ENCODE measurements at places on chromosomes 6 and 20.

DNA sequence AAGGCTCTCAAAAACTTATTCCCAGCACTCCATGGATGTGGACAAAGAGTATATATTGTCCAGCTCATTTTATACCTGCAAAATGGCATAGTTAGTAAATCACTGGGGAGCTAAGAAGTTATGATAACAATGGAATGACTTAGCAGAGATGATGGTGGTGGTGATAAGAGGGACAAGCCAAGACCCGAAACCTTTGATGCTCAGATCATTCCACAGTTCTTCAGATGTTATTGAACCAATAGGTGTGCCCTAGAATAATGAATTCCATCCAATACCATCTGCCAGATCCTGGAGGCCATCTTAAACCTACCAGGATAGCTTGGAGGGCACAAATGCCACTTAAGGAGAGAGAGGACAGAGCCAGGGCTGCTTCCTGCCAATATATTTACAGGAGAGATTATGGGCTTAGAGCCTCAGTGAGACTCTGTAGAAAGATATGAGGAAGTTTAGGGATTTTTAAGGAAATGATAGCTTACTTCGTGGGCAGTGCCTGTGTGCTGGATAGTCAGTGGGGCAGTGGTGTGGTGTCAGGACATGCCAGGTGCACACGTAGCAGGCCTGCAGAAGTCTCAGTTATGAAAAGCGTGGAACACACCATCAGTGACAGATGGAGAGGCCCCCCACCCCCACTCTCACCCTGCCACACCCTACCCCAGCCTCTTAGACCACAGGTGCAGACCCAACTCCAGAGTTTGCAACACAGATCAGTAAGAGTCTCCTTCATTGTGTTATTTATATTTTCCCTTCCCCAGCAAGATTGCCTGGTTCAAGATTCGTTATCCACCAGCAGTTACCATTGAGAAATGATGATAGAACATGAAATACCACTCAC is 209.7 kb upstream of the SUPT3H start:
- H3K4me3 ChIP-seq: peak overlapping the region; percentile 13
- DNase-seq: no peak
- peak overlapping the region; percentile 17 for H3K27ac ChIP-seq
- H3K36me3 ChIP-seq: no peaks in the 10 kb centered on the region

- DNase-seq: no peak
- no peaks in the 10 kb centered on the region for H3K36me3 ChIP-seq
- no peak overlapping the region for H3K27ac ChIP-seq
- no peak overlapping the region for H3K4me3 ChIP-seq
- no peaks in the 10 kb centered on the region for H3K27me3 ChIP-seq
Measured at GRCh38 chr20:15610787-15611186, 962.5 kb downstream of the KIF16B start.

DNA sequence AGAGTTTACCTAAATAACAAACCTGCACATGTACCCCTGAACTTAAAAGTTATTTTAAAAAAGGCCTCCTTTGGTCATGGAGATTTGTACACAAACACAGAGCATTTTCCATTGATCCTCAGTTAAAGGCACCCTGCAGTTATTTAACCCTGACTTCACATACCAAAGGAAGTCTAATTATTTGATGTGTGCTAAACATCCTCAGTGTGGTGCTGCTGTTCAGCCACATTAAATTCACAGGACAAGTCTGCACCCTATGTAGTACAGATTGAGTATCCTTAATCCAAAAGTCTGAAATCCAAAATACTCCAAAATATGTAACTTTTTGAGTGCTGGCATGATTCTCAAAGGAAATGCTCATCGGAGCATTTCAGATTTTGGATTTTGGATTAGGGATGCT is 21.4 kb downstream of the KCNQ5 start:
- no peak overlapping the region for H3K4me3 ChIP-seq
- H3K36me3 ChIP-seq: no peaks in the 10 kb centered on the region
- H3K4me1 ChIP-seq: no peaks in the 10 kb centered on the region
- DNase-seq: no peak
- no peak overlapping the region for H3K27ac ChIP-seq
- H3K27me3 ChIP-seq: no peaks in the 10 kb centered on the region

GRCh38 chr6:3746119-3746691 is 5.3 kb downstream of the PXDC1 start:
- no peak overlapping the region for H3K27ac ChIP-seq
- no peaks in the 10 kb centered on the region for H3K36me3 ChIP-seq
- H3K4me3 ChIP-seq: no peak overlapping the region
- H3K27me3 ChIP-seq: no peaks in the 10 kb centered on the region

DNA sequence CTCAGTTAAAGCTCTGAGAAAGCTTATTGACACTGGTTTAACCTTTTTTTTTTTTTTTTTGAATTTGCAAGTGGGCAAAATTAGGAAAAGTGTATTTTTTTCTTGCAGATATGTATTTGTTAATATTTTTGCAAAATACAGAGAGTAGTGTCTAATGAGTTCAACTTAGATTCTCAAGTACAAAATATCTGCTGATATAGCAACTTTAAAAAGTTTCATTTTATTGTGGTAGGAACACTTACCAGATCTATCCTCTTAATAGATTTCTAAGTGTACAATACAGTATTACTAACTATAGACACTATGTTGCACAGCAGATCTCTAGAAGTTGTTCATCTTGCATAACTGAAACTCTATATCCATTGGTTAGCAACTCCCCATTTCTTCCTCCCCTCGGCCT is 30.9 kb upstream of the HDDC2 start:
- H3K4me1 ChIP-seq: no peaks in the 10 kb centered on the region
- no peak for DNase-seq
- H3K27me3 ChIP-seq: peaks cover 4% of the 10 kb centered on the region
- no peak overlapping the region for H3K27ac ChIP-seq
- H3K36me3 ChIP-seq: no peaks in the 10 kb centered on the region

- no peaks in the 10 kb centered on the region for H3K4me1 ChIP-seq
- no peak overlapping the region for H3K27ac ChIP-seq
- H3K27me3 ChIP-seq: no peaks in the 10 kb centered on the region
- no peak overlapping the region for H3K4me3 ChIP-seq
Measured at GRCh38 chr6:132082421-132082820, 131.2 kb upstream of the CCN2 start.

DNA sequence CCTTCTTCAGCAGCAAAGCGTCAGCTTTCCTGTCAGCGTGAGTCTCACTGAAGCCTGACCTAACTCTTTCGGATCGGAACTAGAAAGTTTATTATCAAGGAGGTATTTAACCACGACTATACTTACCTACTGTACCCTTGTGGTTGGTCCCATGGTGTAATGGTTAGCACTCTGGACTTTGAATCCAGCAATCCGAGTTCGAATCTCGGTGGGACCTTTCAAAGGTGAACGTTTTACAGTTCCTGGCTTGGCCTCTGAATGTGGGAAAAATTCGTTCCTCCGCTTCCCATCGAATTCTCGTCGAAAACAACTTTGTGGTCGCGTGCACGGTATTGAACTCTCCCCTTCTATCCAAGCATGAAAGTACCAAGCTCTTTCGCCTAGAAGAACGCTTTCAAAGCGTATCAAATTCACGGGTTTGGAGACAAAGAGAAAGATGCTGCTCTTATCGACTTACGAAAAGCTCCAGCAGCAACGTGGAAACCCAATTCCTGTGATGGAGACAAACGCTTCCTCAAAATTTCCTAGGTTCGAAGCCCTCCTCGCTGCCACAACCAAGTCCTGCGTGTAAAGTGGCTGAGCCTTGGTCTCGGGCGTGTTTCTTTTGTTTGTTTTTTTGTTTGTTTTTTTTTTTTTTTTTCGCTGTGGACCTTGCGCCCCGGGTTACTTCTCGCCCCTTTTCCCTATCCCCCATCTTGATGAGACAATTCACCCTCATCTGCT is 63.7 kb downstream of the GPX5 start:
- peaks cover 18% of the 10 kb centered on the region for H3K4me1 ChIP-seq
- DNase-seq: peak; percentile 27
- H3K27ac ChIP-seq: no peak overlapping the region
- H3K36me3 ChIP-seq: no peaks in the 10 kb centered on the region
- H3K4me3 ChIP-seq: no peak overlapping the region
- H3K27me3 ChIP-seq: peaks cover 38% of the 10 kb centered on the region

DNA sequence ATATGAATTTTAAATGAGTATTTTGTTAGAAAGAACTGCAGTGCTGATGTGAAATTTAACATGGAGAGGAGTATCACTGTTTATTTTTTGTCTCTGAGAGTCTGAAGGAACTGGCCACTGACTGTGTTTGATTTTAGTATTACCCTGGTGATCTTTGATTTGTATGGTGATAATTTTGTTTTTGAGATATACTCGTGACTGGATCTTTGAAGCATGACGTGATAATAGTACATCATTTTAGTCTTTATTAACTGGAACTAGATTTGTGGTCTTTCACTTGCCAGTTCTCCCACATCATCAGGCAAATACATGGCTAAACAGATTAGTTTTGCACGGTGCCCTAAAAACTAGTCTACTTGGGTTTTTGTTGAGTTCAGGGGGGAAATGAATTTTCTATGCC is 55.5 kb downstream of the ARID1B start:
- H3K4me1 ChIP-seq: peaks cover 18% of the 10 kb centered on the region
- H3K27ac ChIP-seq: no peak overlapping the region
- H3K27me3 ChIP-seq: no peaks in the 10 kb centered on the region

DNA sequence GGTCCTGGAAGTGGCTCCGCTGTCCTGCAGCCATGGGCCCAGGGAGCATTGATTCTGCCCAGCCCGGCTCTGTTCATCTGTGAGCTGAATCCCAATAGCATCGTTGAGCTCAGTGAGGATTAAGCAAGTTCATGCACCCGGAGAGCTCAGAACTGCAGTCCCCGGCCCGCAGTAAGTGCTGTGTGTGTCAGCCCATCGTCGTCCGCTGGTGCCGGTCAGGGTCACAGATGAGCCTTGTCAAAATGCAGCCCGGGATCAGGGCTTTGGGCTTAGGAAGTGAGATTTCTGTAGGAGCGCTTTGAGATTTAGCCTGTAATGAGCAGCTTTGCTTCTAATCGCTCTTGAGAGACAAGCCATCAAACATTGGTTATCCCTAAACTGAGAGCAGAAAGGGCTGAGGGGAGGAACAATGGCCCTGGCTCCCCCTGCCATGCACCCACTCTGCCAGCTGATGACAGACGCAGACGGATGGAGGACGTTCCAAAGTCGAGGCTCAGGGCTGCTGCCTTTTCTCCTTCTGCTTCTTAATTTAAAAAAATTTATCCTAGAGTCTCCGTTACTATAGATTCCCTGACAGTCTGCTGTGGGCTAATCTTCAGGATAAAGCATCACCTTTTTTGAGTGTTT is 25.6 kb upstream of the SULF2 start:
- no peak overlapping the region for H3K4me3 ChIP-seq
- H3K27ac ChIP-seq: no peak overlapping the region
- DNase-seq: no peak

GRCh38 chr6:150482883-150483409 is 114.1 kb downstream of the IYD start:
- H3K4me3 ChIP-seq: no peak overlapping the region
- no peaks in the 10 kb centered on the region for H3K36me3 ChIP-seq
- no peak overlapping the region for H3K27ac ChIP-seq
- H3K27me3 ChIP-seq: no peaks in the 10 kb centered on the region

GRCh38 chr6:18186033-18186432 is 30.8 kb downstream of the KDM1B start:
- H3K27ac ChIP-seq: no peak overlapping the region
- H3K27me3 ChIP-seq: no peaks in the 10 kb centered on the region
- H3K36me3 ChIP-seq: no peaks in the 10 kb centered on the region
- H3K4me3 ChIP-seq: no peak overlapping the region
- DNase-seq: no peak
- no peaks in the 10 kb centered on the region for H3K4me1 ChIP-seq

- no peak for DNase-seq
- no peaks in the 10 kb centered on the region for H3K36me3 ChIP-seq
- H3K4me1 ChIP-seq: no peaks in the 10 kb centered on the region
- no peak overlapping the region for H3K4me3 ChIP-seq
- H3K27me3 ChIP-seq: no peaks in the 10 kb centered on the region
- no peak overlapping the region for H3K27ac ChIP-seq
Measured at GRCh38 chr6:144954241-144954556, 669.1 kb downstream of the UTRN start.

- H3K36me3 ChIP-seq: peaks cover 13% of the 10 kb centered on the region
- no peak overlapping the region for H3K27ac ChIP-seq
- no peaks in the 10 kb centered on the region for H3K4me1 ChIP-seq
- no peak overlapping the region for H3K4me3 ChIP-seq
Measured at GRCh38 chr20:35260426-35260825, 17.5 kb downstream of the MMP24OS start.

DNA sequence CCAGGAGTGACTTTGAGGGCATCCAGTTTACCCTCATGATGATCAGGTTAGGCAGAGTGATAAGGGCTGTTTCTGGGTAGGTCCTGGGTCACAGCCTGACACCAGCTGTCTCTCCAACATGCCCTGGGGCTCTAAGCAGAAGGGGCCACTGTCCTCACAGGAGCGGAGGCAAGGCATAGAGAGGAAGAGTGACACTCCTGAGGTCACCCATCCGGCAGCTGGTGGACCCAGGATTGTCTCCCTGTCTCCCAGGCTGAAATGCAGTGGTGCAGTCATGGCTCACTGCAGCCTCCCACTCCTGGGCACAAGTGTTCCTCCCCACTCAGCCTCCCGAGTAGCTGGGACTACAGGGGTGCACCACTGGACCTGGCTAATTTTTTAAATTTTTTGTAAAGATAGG is 12.0 kb downstream of the DLGAP4 start:
- no peaks in the 10 kb centered on the region for H3K36me3 ChIP-seq
- no peak overlapping the region for H3K4me3 ChIP-seq
- no peaks in the 10 kb centered on the region for H3K27me3 ChIP-seq
- no peaks in the 10 kb centered on the region for H3K4me1 ChIP-seq

DNA sequence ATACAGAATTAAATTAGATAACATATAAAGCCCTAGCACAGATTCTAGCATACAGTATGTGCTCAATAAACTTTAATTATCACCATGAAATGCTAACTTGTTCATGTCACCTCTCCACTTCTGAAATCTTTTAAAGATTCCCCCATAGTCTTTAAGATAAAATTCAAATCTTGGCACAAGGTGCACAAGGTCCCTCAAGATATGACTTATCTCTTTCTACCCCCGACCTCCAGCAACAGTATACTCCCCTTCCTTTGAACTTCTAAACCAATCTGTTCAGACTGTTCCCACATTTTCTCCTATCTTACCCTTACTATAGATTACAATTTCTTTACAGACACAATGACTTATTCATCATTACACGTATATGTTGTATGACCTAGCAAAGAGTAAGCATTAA is 29.0 kb downstream of the SEC63 start:
- H3K4me3 ChIP-seq: no peak overlapping the region
- peaks cover 4% of the 10 kb centered on the region for H3K36me3 ChIP-seq
- H3K27me3 ChIP-seq: no peaks in the 10 kb centered on the region
- H3K4me1 ChIP-seq: peaks cover 4% of the 10 kb centered on the region
